H7 (cell line): ENCODE measurements at places on chromosomes 12 and 14. TPM values are rescaled to one million over a fixed set of nuclear protein-coding genes. Genes with fewer than 3 reads are reported as not detected.

DNA sequence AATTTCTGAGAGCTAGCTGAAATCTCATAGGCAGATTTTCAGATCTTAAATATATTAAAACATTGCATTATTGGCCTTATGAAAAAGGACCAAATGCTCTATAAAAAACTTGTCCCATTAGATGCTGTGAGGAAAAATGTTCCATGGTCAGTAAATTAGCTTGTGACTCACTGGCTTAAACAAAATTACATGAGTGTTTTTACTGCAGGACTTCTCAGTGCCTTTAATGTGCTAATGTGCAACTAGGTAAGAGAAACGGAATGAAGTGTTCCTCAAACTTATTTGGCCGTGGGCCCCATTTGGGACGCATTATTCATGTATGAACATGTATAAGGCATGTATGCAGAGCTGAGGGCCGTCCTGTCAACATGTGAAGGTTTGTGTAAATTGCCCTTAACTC, 41.7 kb downstream of the MYRFL start:
- DNase-seq, result no peak

The STON2 gene
- 26.9 and 28.5 TPM in 2 replicates for total RNA-seq

GRCh38 chr14:98638366-98638765, 633.6 kb downstream of the BCL11B start:
- DNase-seq, result no peak

The PLEK2 gene
- not detected in 2 replicates for total RNA-seq

The SEL1L gene
- 15.6 and 15.7 TPM in 2 replicates for total RNA-seq

- DNase-seq, result no peak
Observed at GRCh38 chr12:75756111-75756510, 244.7 kb upstream of the KRR1 start.

- DNase-seq, result no peak
Observed at GRCh38 chr12:40566271-40566670, 126.0 kb upstream of the CNTN1 start.

DNA sequence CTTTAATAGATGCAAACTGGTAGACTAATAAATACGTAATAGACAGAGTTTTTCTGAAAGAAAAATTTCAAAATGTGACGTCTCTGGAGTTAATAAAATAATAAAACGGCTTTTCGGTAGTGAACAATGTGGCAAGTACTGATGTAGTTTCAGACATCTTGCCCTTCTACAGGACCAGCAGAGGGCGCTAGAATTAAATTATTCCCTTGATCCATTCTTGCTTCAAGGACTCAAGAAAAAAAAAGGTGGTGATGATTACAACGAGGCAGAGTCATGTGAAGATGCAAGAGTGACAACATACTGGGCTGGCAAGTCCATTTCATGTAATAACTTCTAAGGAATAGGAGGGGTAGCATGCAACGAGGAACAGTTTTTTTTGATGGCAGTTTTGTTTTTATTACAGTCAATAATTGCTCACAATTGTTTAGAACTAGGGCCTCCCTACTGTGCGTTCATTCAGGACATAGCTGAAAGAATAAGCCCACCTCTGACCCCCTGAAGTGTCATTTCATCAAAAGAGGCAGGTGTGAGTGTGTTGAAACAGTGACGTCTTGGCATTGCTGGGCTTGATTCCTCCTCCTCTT, 101.0 kb upstream of the GZMB start:
- peak; percentile 43 for DNase-seq

- DNase-seq, result no peak
Observed at GRCh38 chr12:66176105-66176900, 6.5 kb upstream of the TMBIM4 start.

The PPP1CC gene
- total RNA-seq, result 251 and 310 TPM in 2 replicates

- DNase-seq, result no peak
Observed at GRCh38 chr12:52316701-52317100, 4.5 kb downstream of the KRT83 start.

The ASIC1 gene
- total RNA-seq, result 0.81 and 1.2 TPM in 2 replicates

The SRSF5 gene
- total RNA-seq, result 90.9 and 99.7 TPM in 2 replicates

GRCh38 chr14:78240567-78240966, 70.4 kb downstream of the NRXN3 start:
- DNase-seq, result no peak
